Mesenteric fat pad (tissue), 1 donor: ENCODE measurements at places on chromosomes 7 and 10.

- DNase-seq = no peak
Observed at GRCh38 chr7:22216832-22217475, 140.0 kb downstream of the RAPGEF5 start.

DNA sequence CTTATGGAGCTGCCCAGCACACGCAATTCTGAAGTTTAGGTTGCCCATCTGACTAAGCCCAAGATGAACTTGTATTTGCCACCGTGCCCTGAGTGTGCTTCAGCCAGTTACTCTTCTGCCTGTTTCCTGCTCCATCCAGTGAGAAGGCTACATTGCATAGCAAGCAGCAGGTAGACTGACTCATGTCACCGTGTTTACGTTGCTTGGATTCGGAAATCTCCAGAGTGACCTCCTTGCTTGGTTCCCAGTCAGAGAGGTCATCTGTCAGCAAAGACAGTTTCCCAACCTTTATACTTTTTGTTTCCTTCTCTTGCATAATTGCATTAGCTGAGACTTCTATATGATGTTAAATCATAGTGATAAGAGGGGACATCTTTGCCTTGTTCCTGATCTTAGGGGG is 30.9 kb downstream of the NACAD start:
- no peak for DNase-seq

DNA sequence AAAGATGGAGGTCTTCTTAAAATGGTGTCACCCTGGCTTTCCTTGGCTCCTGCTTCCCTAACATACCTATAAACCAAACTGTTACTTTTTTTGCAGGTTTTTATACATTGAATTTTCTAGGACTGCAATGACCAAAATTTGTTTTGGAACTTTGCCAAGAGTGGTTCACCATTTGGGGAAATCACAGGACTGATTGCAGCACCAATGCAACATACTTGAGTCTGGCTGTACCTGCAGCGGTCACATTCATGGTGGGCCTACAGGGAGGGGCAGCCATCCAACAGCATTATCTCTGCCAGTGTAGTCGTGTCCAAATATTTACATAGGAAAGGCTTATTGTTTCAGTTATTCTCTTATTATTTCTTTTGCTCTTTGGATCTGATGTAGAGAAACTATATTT is 69.0 kb downstream of the HACD1 start:
- no peak for DNase-seq

- DNase-seq = no peak
Observed at GRCh38 chr10:14654821-14655382, 119.8 kb downstream of the FAM107B start.

DNA sequence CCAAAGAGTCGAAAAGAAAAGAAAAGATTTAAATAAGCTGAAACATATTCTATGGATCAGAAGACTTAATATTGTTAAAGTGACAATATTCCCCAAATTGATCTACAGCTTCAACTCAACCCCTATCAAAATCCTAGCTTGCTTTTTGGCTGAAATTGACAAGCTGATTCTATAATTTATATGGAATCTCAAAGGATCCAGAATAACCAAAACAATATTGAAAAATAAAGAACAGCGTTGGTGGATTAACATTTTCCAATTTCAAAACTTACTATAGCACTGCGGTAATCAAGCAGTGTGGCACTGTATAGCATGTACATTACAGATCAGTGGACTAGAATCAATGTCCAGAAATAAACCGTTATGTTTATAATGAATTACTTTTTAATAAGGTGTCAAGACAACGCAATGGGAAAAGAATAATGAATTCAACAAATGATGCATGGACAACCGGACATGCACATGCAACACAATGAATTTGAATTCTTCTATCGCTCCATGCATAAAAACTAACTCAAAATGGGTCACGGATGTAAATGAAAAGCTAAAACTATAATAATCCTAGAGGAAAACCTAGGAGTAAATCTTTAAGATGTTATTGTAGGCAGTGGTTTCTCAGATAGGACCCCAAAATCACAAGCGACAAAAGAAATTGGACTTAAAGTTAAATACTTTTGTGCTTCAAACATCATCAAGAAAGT is 1.6 kb upstream of the ALOX5 start:
- DNase-seq = no peak
